ENCODE measurements at places on chromosomes 4 and X. TPM values are rescaled to one million over a fixed set of nuclear protein-coding genes. Genes with fewer than 3 reads are reported as not detected.

The NLGN4X gene
- 0.26 TPM for total RNA-seq

The CXCL11 gene
- 0.26 TPM for total RNA-seq

DNA sequence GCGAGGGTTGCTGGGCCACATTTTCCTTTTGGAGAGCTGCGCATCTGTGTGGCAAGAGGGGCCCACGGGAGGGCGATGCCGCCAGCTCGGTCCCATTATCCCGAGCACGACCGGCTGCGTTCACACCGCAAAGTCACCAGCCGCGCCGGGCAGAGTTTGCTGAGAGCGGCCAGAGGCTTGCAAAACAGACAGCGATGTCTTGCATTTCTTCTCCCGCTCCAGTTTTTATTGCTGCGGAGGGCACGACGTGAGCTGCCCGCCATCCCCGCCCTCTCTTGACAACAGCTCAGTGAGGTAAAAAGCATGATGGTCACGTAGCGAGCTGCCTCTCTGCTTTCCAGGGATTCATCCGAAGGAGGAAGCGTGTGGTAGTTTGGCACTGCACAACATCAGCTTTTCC is 102.1 kb upstream of the TENM3 start:
- DNase-seq = no peak

- DNase-seq = peak; percentile 65
Measured at GRCh38 chr4:41934901-41935651, at the start of gene TMEM33. Gene TMEM33 (plus strand): TSS chr4:41935429. CDS start chr4:41935485, 56 bp downstream.

The SEPTIN6 gene
- total RNA-seq = 15.1 TPM

The ODAPH gene
- total RNA-seq = not detected

DNA sequence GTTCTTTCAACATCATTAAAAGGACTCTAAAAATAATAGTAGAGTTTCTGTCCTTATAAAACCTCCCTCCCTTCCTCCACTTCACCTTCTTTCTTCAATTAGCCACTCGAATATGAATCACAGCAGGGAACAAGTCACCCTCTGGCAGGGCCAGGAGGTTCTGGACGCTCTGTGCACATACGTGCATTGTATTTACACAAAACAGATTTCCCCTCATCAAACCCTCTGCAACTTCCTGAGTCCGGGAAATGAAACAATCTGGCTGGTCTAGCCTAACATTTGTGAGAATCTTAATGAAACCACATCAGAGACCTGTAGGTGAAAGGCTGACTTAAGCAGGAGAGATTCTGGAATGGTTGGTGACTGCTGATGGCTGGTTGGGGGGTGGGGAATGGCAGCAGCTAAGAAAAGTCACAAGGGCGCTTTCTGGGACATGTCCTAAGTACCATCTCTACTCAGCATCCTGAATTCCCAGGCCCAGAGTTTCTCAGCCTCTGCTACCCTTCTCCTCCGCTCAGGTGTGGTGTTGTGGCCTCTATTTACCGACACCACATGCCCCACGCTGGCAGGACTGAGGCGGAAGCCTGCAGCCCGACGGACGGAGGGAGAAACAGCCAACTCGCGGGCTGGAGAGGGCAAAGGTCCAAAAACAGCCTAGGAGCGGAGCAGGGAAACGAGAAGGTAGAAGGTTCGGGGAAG is 1.0 kb downstream of the ZDHHC9 start:
- peak; percentile 43 for DNase-seq

The EDA gene
- 2.5 TPM for total RNA-seq

GRCh38 chrX:16212024-16212423 is 44.7 kb downstream of the MAGEB17 start:
- no peak for DNase-seq

- DNase-seq = no peak
Measured at GRCh38 chrX:133590703-133591505, 175.6 kb upstream of the GPC4 start.

The RGN gene
- 0.51 TPM for total RNA-seq

The TRIM75 gene
- not detected for total RNA-seq

Data from dermis microvascular lymphatic vessel endothelial cell (primary cell).